Mesenchymal stem cell (in vitro differentiated cells and primary cell): ENCODE measurements at places on chromosomes 2 and 18.

DNA sequence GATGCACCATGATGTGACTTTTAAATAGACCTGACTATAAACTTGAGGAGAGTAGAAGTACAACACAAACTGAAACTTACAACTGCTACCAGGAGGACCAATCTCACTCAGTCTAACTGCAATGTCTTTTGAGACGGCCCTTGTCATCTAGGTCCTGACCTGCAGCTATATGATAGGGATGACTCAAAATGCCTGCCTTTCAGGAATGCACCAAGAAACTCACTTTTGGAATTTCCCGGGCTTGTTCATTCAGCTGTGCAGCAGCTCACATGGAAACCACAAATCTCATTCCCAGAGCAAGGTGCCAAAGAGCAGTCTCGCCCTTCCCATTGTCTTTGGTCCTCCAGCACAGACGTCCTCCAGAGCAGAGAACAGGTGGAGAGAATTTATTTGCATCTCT is 113.7 kb downstream of the SPOPL start:
- no peaks in the 10 kb centered on the region for H3K27me3 ChIP-seq
- no peak overlapping the region for H3K4me3 ChIP-seq
- no peaks in the 10 kb centered on the region for H3K36me3 ChIP-seq
- peak; percentile 32 for DNase-seq
- H3K4me1 ChIP-seq: peaks cover 6% of the 10 kb centered on the region

- H3K27ac ChIP-seq: no peak overlapping the region
- DNase-seq: no peak
These were observed 338.3 kb upstream of the NT5C1B start for GRCh38 chr2:18927525-18928232.

DNA sequence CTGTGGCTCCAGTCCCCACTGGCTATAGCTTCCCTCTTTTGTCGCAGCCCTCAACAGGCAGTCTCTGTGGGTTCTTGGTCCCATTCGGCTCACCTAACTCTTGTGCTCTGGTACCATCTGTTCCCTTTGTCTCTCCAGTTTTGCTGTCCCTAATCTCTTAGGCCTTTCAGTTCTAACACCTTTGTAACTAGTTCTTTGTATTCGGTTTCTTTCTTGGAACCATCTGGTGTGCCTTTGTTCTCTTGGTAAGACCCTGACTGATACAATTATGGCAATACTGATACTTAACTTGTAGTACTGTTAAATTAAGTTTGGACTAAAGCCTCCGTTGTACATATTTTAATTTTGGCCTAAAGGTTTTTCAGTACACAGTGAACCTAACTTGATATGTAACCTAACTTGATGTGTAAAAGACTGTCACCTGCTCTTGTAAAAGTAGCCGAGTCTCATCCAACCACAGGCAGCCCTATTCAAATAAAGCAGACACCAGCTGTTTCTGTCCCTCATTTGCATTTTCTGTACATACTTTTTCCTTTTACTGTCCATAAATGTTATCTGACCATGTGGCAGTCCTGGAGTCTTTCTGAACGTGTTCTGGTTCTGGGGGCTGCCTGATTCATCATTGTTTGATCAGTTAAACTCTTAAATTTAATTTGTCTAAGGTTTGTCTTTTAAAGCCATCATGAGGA is 4.8 kb upstream of the MRPL44 start:
- H3K4me3 ChIP-seq: no peak overlapping the region
- H3K36me3 ChIP-seq: no peaks in the 10 kb centered on the region
- no peaks in the 10 kb centered on the region for H3K4me1 ChIP-seq
- no peaks in the 10 kb centered on the region for H3K27me3 ChIP-seq

DNA sequence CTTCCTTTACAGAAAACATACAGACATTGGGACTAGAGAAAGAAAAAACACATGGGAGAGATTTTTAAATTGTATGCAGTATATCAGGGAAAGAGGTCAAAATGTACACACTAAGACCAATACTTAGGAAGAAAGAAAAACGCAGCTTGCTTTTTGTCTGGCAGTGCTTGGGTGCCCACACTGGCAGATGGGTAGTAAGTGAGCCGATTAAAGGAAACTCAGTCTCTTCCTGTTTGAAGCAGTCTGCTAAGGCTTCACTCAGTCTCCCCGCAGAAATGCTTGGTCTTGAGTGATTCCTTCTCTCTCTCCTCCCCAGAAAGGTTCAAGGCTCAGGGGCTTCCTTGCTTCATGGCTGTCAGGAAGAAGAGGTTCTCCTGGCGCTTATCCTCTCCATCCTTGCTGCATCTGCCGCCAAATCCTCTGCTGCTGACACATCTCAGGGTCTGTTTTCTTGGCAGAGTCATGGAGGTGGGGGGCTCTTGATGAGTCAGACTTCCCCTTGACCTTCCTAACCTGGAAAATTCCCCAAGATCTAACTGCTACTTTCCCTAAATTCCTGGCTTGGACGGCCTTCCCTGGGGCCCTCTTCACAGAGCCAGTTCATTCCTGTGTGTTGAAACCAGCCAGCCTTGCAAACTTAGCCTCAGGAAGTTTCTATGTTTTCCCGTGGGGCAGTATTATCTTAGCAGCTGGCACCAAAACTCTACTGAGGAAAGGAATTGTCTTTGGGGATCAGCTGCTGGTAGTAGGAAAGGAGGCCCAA is 10.5 kb upstream of the TMSB10 start:
- peak; percentile 66 for DNase-seq
- H3K36me3 ChIP-seq: no peaks in the 10 kb centered on the region
- peak overlapping the region; percentile 35 for H3K4me3 ChIP-seq
- peaks cover 15% of the 10 kb centered on the region for H3K4me1 ChIP-seq
- H3K27me3 ChIP-seq: no peaks in the 10 kb centered on the region

DNA sequence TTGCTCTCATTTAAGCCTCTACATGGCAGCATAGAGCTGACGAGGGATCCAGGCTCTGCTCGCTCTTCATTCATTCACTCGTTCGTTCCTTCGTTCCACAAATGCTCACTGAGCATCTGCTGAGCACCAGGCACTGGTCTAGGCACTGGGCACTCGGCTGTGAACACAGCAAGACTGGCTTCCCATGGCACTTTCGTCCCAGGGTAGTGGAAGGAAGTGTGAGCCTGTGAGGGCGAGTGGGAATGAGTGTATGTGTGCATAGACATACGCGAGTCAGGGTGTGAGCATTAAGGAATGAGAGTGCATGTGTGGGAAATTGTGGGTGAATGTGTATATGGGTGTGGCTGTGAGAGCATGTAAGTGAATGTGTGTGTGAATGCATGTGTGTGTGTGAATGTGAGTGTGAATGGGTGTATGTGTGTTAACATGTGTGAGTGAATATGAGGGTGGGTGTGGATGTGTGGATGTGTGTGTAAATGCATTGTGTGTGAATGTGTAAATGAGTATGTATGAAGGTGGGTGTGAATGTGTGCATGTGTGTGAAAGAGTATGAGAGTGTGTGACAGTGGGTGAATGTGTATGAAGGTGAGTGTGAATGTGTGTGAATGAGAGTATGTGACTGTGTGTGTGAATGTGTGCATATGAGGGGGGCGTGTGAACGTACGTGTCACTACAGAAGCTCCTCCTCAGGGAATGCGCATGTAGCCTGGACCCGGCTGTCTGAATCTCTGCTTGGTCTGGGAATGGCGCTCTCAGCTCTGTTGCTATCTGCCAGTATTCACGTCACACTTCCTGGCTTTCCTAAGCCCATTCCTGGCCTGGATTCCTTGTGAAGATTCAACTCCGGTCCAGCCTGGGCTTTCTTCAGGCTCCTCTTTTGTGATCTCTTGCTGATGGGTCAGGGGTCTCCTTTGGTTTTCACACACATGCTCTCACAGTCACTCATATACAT is 28.8 kb downstream of the SNORC start:
- peak; percentile 47 for DNase-seq
- H3K27ac ChIP-seq: no peak overlapping the region
- peaks cover 7% of the 10 kb centered on the region for H3K27me3 ChIP-seq

DNA sequence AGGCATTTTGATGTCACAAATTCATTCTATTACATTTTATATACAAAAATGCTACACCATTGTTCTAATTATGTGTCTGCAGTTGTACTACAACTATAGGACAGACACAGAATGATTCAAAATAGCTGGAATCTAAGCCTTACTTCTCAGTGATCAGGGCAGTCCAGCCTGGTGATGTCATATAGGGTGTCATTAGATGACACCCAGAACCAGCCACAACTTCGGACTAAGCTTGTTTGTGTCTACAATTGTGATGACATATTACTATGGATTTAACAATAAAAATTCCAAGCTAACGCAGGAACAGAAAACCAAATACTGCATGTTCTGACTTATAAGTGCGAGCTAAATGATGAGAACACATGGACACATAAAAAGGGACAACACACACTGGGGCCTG is 31.0 kb downstream of the M1AP start:
- H3K4me1 ChIP-seq: no peaks in the 10 kb centered on the region
- no peak overlapping the region for H3K27ac ChIP-seq
- DNase-seq: no peak
- H3K36me3 ChIP-seq: no peaks in the 10 kb centered on the region
- no peak overlapping the region for H3K4me3 ChIP-seq
- H3K27me3 ChIP-seq: peaks cover 50% of the 10 kb centered on the region

DNA sequence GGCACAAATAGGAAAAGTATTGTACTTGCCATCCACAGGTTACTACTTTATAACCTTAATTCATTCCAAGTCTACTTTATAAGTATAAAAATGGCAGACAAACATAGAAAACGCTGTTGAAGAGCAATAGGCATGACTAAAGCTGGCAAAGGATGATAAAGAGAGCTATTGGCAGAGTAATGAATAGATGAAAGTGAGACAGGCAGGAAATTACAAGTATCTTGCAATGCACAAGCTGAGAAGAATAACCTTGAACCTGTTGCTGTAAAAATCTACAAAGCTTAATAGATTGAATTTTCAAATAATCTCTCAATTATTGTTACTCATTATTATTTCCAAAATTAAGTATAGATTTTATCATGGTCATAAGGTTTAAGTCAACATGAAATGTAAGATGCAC is 8.8 kb downstream of the PELI1 start:
- DNase-seq: no peak
- H3K4me3 ChIP-seq: no peak overlapping the region
- peaks cover 4% of the 10 kb centered on the region for H3K4me1 ChIP-seq
- H3K36me3 ChIP-seq: no peaks in the 10 kb centered on the region
- no peaks in the 10 kb centered on the region for H3K27me3 ChIP-seq

GRCh38 chr2:109609352-109610024 is 4.3 kb downstream of the SEPTIN10 start:
- no peaks in the 10 kb centered on the region for H3K36me3 ChIP-seq
- H3K27ac ChIP-seq: peak overlapping the region; percentile 93
- H3K27me3 ChIP-seq: no peaks in the 10 kb centered on the region
- peak; percentile 85 for DNase-seq
- H3K4me3 ChIP-seq: peak overlapping the region; percentile 47
- H3K4me1 ChIP-seq: peaks cover 7% of the 10 kb centered on the region

- H3K27ac ChIP-seq: peak overlapping the region; percentile 90
- peaks cover 19% of the 10 kb centered on the region for H3K4me1 ChIP-seq
- H3K36me3 ChIP-seq: no peaks in the 10 kb centered on the region
- H3K27me3 ChIP-seq: peaks cover 14% of the 10 kb centered on the region
- DNase-seq: no peak
- H3K4me3 ChIP-seq: no peak overlapping the region
These were observed 155.4 kb upstream of the ACAA2 start for GRCh38 chr18:49968644-49969309.

DNA sequence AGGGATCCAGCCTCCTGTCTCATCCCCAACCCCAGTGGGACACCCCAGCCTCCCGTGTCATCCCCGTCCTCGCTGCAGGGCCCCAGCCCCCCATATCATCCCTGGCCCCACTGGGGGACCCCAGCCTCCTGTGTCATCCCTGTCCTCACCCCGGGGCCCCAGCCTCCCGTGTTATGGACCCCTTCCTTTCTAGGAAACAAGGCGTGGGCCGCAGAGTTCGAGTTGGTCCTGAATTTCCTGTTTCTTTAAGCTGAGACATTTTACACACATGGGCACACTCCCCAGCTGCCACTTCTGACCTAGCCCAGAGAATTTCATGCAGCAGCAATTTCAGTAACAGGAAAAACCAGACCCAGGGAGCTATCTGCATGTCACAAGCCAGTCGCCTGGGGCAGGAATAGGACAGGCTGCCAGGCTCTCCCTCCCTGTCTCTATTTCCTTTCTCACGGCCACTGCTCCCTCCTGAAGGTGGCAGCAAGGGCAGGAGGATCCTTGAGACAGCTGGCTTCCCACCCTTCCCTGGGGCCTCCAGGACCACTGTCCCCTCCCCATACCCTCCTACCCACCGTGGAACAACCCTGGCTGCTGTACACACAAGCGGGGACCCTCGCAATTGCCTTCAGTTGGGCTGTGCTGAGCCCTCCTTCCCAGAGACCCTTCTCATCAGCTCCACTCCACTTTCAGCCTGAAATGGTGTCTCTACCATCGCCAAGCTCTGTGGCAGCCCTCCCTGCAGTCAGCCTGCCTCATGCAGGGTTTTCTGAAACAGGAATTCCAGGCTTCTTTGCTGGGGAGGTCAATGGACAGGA is 141.9 kb upstream of the ID2 start:
- DNase-seq: peak; percentile 15
- no peak overlapping the region for H3K27ac ChIP-seq
- no peaks in the 10 kb centered on the region for H3K36me3 ChIP-seq
- peaks cover 35% of the 10 kb centered on the region for H3K4me1 ChIP-seq
- peaks cover 16% of the 10 kb centered on the region for H3K27me3 ChIP-seq
- no peak overlapping the region for H3K4me3 ChIP-seq

DNA sequence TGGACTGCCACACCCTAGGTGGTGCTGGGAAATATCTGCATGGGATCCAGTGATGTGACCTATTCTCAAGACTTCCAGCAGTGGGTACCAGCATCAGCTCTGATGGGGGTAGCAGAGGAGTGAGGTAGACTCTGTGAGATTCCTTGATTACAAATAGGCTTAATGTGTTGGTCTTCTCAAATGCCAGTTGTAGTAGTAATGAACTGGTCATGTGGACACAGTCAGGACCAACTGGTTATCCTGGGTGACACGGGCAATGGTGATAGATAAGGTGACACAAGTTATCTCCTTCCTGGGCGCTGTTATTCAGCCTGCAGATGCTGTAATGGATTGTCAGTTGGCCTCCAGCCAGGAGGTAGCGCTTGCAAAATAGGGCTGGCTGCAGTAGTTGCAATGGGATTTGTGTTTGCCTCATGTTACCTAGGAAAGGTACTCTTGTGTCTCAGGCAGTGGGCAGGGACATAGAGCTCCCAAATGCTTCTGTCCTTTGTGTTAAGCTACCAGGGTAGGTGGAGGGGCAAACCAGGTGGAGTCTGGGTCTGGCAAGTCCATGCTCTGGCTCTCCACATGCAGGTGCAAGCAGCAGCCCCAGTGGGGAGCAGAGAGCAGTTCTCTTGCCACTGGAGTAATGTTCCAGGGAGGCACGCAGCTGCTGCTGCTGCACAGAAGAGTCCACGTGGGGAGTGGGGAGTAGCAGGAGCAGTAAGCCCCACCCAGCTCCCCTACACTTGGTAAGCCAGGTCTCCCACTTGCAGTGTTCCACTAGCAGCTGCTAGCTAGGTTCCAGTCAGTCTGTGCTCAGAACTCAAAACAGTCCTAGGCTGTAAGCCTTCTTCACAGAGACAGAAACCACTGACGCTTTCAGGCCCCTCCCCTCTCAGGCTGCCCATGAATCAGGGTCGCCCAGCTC is 505.4 kb upstream of the DDX18 start:
- H3K4me1 ChIP-seq: no peaks in the 10 kb centered on the region
- H3K4me3 ChIP-seq: no peak overlapping the region
- H3K27me3 ChIP-seq: no peaks in the 10 kb centered on the region
- no peak overlapping the region for H3K27ac ChIP-seq

GRCh38 chr2:222982010-222982908 is 69.7 kb upstream of the KCNE4 start:
- H3K27ac ChIP-seq: no peak overlapping the region
- no peaks in the 10 kb centered on the region for H3K27me3 ChIP-seq
- DNase-seq: peak; percentile 92
- no peak overlapping the region for H3K4me3 ChIP-seq
- no peaks in the 10 kb centered on the region for H3K36me3 ChIP-seq

- H3K36me3 ChIP-seq: no peaks in the 10 kb centered on the region
- no peaks in the 10 kb centered on the region for H3K27me3 ChIP-seq
- DNase-seq: no peak
- no peak overlapping the region for H3K4me3 ChIP-seq
- H3K27ac ChIP-seq: no peak overlapping the region
These were observed 270.2 kb upstream of the SYT4 start for GRCh38 chr18:43547456-43547855.
